ENCODE measurements at places on chromosomes 3 and 15.

- no peak for DNase-seq
Observed at GRCh38 chr3:86948822-86949221, 42.1 kb downstream of the VGLL3 start.

GRCh38 chr15:93072411-93073394, 16.3 kb downstream of the RGMA start:
- DNase-seq = peak; percentile 20

- DNase-seq = no peak
Observed at GRCh38 chr3:49500732-49501609, 30.9 kb downstream of the DAG1 start.

DNA sequence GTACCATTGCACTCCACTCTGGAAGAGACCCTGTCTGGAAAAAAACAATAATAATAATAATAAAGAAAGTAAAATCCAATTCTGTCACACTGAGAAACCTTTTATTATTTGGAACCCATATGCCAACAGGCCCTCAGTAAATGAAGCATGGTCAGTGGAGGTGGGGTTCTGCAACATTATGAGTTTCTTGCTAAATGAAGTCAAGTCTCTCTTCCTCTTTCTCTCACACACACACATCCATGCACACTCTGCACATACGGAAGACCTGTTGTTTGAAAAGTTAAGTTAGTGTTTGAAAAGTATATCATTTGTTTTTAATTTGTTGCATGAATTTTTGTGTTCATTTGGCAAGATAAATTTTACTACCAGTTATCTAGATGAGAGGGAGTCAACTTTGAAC, 27.8 kb downstream of the GAP43 start:
- no peak for DNase-seq
